KG1 (cell line): ENCODE measurements at places on chromosomes 5 and 9.

DNA sequence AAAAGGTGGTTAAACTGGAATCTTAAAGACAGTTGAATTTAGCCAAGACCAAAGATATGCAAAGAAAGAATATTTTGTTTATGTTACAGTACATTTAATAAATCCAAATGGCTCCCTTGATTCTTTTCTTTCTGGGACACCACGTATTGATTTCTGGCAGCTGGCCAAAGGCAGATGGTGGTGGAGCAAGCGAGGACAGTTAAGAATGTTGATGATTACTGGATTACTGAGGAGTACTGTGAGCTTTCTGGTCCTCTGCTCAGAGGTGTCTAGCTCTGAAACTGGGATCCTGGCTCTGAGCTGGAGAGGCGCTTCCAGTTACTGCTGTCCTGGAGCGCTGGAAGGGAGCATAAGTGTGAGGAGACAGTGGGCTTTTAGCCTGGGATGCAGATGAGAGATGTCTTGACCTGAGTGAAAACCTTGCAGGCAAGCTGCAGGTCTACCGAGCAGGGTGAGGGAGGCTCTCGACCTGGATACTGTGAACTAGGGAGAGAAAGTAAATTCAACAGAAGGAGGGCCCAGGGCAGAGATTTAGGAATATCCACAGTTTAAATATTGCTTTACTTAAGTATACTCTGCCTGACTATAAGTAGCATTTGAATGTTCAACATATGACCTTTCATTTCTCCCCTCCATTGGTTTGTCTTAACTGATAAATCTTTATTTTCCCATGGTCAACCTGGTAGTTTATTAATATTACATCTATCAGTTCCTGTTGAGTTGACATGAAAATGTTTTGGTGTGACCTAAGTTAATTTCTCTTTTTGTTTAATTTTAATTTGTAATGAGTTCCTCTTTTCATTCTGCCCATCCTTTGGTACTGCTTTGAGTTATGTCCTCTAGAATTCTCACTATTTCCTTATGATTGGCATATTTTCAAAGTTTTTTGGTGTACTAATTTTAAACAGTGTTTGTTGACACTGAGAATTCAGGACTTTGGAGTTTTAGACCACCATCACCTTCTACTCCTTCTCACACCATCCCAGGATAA lies 3.7 kb downstream of the SYK start:
- DNase-seq = no peak

DNA sequence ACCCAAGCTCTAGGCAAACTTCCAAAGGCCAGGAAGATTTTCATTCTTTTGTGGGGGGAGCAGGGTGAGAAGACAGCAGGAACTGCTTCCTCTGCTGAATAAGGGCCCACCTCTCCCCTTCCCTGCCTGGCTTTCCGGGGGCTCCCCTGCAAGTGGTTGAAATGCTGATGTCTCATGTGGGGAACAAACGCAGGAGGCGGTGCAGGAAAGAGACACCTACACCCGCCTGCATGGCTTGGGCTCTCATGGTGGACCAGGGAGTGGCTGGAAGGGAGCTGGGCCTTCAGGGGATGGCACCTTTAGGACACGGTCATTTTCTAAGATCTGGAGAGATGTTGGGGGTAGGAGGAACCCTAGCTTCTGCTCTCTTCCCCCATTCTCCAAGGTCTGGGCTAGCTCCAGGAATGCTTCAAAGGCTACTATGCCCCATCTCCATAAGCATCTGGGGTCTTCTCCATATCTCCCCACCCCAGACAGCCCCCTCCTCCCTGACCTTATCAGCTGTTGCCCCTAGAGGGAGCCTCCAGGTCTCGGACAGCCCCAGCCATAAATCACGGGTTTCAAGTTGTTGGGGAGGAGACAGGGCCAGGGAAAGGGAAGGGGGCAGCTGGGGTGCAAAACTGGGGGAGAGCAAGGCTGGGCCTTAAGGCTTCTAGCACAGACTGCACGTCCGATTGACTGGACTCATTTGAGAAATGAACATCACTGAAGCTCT lies 76.6 kb downstream of the PSD2 start:
- DNase-seq = no peak

DNA sequence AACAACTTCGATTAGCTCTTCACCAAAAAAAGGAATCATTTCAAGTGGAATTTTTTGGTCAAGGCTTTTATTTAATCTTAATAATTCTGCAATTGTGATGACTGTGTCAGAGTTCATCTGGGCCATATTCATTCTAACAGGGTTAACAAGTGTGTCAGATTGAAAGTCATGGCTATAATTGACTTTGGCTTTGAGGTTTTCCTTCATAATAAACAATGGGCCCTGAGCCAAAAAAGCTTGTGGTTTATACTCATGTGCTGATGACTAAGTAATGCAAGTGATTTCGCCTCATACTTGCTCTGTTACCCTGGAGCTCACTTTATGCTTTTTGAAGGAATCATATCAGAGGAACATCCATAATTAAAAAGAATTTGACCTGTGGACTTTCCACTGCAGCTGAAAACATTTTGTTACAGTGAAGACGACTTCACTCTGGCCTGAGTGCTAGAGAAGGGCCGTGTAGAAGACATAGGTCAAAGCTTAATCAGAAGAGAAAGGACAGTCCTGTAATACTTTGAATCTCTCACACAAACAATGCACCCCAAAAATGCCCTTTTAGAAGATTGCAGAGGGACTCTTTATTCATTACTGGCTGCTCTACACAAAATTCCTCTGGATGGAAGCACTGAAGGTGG lies 101.7 kb downstream of the GDNF start:
- DNase-seq = no peak

DNA sequence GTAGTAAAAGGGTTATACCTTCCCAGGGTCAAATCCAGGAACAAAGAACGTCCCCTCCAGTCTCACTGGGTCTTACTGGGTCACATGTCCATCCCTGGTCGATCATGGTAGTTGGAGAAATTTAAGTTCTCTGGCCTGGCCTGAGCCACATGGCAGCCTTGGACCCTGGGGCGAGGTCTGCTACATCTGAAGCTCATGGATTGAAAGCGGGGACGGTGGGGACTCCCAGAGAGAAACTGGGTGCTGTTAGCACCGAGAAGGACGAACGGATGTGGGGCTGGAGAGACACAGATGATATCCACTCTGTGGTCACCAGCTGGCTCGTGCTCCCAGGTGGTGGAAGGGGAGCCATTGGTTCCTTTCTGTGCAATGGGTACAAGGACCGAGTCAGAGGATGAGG lies 46.9 kb downstream of the TSPAN17 start:
- DNase-seq = no peak

- no peak for DNase-seq
Measured at GRCh38 chr5:132221781-132222648, 5.6 kb downstream of the P4HA2 start.

DNA sequence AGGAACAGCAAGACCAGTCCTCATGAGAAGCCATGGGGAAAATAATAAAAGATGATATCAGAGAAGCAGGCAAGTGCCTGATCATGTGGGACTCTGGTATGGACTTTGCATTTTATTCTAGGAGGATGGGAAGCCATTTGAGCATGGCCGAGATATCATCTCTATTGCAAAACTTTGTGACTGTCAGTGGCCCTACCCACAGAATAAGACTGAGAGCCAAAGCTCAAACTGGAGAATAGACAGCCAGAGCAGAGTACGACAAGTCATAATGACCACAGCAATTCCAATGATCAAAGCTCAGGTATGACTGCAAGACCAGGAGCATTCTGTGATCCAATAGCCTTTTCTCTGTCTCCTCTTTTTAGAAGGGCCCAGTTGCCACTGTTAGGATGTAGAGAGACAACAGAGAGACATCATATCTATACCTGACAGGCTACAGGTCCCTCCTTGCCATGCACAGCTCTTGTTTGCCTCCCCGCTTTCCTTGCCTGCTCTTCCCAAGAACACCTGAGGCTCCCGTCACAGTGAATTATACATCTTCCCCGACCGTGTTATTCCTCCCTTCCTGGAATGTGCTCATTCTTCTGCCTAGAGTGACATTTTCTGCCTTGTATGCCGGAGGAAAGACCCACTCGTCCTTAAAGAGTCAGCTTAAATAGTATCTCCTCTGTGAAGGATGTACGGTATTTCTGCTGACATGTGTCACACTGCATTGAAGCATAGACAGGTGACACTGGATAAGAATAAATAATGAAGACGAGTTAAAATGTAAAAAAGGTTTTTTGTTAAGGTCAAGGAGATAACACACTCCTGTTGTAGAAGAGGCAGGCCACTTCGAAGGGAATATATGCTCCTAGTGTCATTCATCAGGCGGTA lies 248.7 kb upstream of the MAP3K1 start:
- no peak for DNase-seq

GRCh38 chr9:106797299-106797698 lies 65.7 kb upstream of the ZNF462 start:
- no peak for DNase-seq

DNA sequence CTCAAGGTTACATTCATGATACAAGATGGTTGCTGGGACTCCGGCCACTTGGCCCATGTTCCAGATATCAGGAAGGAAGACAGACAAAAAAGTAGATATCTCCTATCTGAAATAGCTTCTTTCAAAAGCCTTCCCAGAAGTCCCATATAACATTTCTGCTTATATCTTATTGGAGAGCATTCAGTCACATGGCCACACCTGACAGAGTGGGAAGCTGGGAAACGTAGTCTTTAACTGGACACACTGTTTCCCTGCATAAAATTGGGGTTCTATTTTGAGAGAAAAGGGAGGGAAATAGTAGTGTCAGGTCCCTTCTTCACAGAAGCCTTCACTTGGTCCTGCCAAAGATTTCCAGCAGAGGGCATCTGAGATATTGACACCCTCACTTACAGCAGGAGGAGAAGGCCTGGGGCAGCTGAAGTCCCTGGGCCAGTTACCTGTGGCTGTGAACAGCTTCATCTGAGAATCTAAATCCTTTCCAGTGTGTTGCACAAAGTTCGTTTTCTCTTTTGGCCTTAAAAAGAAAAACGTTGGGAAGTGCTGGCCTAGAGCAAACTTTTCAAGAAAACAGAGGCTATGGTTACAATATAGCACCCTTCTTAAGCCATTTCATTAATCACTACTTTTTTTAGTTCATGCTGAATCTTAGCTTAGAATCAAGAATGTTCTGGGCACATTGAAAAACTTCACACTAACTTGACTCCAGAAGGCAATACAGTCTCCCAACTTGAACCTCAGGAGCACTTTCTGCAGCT lies 33.5 kb downstream of the SPEF2 start:
- peak; percentile 12 for DNase-seq

- DNase-seq = no peak
Measured at GRCh38 chr5:116479776-116480675, 94.6 kb downstream of the SEMA6A start.

DNA sequence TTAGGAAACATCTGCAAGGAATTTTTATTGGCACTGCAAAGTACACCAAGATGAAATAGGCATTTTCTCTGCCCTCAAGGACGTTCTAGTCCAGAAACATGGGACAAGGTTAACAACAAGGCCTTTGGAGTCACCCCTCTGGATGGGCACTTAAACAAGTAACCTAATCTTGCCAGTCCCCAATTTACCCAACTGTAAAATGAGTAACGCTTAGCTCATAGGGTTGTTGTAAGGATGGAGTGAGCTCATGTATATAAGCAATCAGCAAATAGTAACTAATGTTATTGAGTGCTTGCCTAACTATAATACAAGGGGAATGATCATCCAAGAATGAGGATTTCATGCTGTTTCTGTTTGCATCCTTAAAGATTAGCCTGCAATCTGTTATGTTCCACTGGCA lies 189.3 kb downstream of the PAPPA start:
- DNase-seq = no peak

GRCh38 chr9:75683591-75683990 lies 206.9 kb upstream of the PCSK5 start:
- no peak for DNase-seq

- DNase-seq = no peak
Measured at GRCh38 chr9:2289263-2289662, 274.1 kb downstream of the SMARCA2 start.

DNA sequence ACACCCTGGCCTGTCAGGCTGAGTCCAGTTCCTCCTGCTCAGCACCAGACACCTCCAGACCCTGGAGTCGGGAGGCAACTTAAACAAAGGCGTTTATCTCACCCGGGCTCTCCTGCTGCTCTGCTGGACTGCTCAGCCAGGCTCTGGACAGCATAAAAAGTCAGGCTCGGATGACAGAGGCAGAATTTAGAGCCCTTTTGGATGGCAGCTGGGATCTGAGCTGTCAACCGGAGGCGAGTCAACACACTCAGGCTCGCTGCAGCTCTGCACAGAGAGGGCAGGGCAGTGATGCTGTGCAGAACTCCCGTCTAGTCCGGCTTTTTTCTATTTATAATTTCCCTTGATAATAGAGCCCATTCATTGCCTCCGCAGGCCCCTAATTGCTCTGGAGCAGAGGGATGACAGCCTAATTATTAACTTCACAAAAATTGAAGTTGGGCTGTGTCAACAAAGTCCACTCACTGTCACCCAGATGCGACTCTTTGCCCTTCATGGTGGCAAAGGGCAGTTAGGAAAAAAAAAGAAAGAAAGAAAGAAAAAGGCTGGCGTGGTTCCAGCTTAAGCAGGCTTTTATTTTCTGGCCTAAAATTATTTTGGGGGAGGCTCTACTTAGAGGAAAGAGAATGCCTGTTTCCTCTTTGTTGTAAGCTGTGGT lies 37.6 kb downstream of the STC2 start:
- no peak for DNase-seq

GRCh38 chr5:112546946-112547592 lies 128.0 kb upstream of the EPB41L4A start:
- DNase-seq = no peak

GRCh38 chr9:76424491-76424890 lies 30.3 kb upstream of the RFK start:
- no peak for DNase-seq

DNA sequence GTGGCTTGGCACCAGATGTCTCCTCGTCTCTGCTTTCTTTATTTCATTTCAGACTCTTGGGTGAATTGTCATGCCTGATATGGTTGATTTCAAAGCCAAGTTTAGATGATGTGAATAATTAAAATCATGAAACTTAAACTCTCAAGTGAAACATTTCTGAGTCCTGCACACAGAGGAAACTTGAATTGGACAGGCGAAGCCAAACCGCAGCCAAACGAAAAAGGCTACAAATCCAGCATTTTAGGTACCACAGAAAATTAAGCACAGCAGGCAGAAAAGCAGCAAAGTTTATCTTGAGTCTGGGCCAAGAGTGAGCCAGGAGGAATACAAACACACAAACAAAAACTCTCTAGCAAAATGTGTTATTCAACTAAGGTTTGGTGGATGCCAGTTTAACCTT lies 659.8 kb upstream of the KLF4 start:
- no peak for DNase-seq

DNA sequence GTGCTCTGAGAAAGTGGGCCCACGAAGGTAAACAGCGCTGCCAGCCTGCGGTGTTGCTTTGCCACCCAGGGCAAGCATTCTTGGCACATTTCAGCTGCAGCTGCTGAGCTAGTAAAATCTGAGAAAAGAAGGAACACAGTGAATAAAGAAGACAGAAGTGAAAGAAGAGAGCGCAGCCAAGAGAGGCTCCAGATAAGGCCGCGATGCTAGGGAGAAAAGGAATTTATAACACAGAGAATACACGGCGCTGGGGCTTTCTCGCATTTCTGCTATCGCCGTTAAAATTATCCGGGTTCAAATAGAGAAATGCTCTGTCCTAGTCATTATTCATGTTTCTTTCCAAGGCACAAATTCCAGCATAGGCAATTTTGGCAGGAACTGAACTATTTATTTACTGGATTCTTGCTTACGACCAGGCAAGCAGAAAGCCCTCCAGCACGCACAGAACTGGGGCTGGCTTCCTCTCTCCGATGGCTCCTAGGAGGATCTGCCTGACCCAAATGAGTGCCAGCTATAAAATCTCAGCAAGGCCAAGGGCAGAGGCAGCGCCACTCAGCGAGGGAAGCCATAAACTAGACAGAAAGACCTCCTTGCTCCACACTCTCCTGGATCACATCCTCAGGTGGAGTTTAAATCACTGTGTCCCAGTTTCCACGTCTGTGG lies 111.2 kb downstream of the ATPSCKMT start:
- DNase-seq = no peak

GRCh38 chr5:151213803-151214613 lies 9.9 kb downstream of the CCDC69 start:
- peak; percentile 61 for DNase-seq
